ENCODE measurements at places on chromosomes 2 and 18.
A peak's percentile ranks its signal among the peaks of the same experiment; 100 is the strongest.

DNA sequence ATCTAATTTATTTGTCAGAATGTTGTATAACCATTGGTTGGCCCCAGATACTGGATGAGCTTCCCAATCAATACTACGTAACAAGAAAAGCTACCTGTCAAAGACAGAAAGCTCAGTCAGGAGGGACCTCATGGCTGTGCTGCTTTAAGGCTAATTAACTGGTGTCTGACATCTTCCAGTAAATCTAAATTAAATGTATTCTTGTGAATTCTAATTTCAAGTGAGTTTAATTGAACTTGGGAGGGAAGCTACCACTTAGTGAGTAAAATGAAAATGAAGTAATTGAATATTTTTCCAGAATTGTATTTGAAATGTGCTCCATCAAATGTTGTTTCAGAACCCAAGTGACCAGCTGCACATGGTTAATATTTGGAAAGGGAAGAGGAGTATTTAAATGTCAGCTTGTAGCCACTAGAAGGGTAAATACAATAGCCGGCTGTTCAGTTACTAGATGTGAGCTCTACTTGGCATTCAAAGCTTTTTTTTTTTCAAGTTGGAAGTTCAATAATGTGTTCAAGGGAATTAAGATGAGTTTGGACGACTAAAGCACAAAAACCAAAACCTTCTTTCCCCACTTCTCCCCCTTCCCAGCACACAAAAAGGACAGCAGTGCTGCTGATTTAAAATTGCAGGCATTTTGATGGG lies 62.0 kb downstream of the GPR39 start:
- no peak for DNase-seq

GRCh38 chr18:35807811-35808335 lies 164.6 kb upstream of the RMP24 start:
- DNase-seq = no peak

- DNase-seq = no peak
Observed at GRCh38 chr18:66587430-66587829, 16.5 kb downstream of the CDH19 start.

DNA sequence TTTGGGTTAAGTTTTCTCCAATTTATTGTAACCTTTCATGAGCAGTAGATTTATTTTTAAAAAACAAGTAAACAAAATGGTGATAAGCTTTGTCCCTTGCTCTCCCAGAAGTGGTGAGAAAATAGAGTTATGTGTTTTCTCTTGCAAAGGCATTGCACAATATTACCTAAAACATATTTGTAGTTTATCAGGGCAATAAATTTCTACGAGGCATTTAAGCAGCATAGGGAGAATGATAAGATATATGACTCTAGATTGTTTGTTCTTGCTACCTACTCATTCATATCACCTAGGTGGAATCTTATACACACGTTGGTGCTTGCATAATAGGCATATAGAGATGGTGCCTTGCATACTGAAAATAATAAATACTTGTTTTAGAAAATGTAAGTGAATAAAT lies 201.7 kb downstream of the MYO1B start:
- no peak for DNase-seq

DNA sequence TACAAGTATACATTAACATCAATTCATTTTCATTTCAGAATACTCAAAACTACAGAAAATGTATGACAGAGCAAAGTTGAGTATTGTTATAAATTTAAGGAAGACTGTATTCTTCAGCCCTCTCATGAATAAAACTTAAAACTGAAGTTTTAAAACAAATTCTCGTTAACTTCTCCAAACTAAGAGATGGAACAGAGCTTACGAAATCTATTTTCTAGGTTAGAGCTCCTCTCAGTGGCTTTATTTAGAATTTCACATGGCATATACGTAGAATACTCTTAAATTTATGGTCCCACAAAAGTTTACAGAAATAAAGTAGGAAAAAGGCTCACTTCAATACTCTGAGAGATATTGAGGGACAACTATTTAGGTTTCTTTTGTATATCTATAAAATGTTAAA lies 612.1 kb downstream of the KCNJ3 start:
- DNase-seq = peak; percentile 4

Data from lung microvascular endothelial cell (primary cell).